CD8-positive, alpha-beta memory T cell (primary cell): ENCODE measurements at places on chromosomes 5 and 9. TPM values are rescaled to one million over a fixed set of nuclear protein-coding genes. Genes with fewer than 3 reads are reported as not detected.
A peak's percentile ranks its signal among the peaks of the same experiment; 100 is the strongest.

- DNase-seq = no peak
These were observed 37.0 kb downstream of the RAPGEF1 start for GRCh38 chr9:131702911-131703310.

- DNase-seq = no peak
These were observed 486.7 kb downstream of the RAB3C start for GRCh38 chr5:59069438-59070079.

The GRPEL2 gene
- total RNA-seq = 33.4 TPM

DNA sequence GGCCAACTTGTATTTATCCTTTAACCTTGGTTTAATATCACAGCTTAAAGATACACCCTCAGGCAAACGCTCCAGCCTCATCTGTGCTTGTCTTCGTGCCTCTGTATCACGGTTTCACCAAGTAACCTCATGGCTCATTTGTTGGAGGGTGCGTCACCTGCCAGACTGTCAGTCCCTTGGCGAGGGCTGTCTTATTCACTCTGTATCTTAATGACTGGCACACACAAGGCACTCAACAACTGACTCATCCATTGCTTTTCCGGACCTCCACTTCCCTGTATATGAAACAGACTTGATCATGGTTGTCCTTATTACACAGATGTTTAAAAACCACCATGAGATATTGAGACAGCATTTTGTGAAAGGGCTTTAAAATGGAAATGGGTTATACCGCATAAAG, 28.0 kb downstream of the LCP2 start:
- DNase-seq = peak; percentile 37

The BOD1 gene
- total RNA-seq = 25.1 TPM
